Central memory CD8-positive, alpha-beta T cell (primary cell): ENCODE measurements at places on chromosomes 1 and 21.
A peak's percentile ranks its signal among the peaks of the same experiment; 100 is the strongest.

DNA sequence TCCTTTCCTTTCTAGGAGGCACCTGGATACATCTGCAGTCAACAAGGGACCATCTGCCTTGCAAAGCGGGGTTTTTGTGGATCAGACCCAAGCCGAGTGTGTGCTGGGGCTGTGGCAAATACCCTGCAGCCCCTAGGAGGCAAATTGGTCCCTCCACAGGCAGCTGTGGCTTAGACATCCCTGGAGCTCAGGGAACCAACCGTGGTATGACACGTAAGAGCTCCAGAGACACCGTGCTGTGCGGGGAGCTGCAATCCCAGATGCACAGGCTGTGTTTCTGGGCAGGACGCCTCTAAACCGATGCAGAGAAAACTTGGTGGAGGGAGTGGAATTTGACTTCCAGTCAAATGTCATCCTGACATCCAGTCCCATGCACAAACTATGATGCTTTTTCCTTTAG lies 141.5 kb downstream of the KAZN start:
- peaks cover 85% of the 10 kb centered on the region for H3K27me3 ChIP-seq
- no peaks in the 10 kb centered on the region for H3K4me1 ChIP-seq
- H3K36me3 ChIP-seq: no peaks in the 10 kb centered on the region
- no peak overlapping the region for H3K4me3 ChIP-seq

DNA sequence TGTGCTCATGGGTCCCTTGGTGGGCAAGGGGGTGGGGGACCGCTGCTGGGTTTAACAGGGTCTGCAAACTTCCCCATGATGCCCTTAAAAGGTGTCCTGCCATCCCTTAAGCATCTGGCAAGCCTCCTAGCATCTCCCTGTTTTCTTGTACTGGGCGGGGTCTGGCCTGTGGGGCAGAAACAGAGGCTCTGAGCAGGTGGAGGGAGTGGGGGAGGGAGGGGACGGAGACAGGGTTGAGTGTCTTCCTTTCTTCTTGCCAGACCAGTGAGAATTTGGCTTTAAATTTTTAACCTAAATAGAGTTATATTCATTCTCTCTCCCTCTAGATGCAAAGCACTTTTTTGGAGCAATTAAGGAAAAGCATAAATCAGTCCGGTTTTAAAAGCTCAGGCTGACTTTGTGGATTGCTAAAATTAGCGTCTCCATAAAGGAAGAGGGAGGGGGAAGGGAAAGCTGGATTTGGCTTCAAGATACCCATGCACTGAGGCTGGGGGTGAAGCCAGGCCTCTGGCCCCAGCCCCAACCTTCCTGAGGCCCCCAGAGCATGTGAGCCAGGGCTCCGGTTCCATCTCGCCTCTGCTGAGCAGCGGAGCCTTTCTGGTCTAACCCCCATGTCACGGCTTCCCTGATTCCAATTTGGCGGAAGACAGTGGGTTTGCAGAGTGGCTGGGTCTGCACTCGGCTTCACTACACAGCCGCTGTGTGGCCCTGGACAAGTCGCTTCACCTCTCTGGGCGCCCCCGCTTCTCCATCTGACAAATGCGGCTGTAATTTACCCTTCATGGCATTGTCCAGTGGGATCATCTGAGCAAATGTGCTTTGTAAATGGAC lies 25.3 kb downstream of the IGSF21 start:
- no peak for DNase-seq
- no peaks in the 10 kb centered on the region for H3K4me1 ChIP-seq
- peaks cover 26% of the 10 kb centered on the region for H3K27me3 ChIP-seq

- H3K4me1 ChIP-seq: no peaks in the 10 kb centered on the region
- no peak for DNase-seq
- peaks cover 31% of the 10 kb centered on the region for H3K27me3 ChIP-seq
- H3K36me3 ChIP-seq: peaks cover 1% of the 10 kb centered on the region
Observed at GRCh38 chr1:33438364-33439160, 7.7 kb upstream of the PHC2 start.

DNA sequence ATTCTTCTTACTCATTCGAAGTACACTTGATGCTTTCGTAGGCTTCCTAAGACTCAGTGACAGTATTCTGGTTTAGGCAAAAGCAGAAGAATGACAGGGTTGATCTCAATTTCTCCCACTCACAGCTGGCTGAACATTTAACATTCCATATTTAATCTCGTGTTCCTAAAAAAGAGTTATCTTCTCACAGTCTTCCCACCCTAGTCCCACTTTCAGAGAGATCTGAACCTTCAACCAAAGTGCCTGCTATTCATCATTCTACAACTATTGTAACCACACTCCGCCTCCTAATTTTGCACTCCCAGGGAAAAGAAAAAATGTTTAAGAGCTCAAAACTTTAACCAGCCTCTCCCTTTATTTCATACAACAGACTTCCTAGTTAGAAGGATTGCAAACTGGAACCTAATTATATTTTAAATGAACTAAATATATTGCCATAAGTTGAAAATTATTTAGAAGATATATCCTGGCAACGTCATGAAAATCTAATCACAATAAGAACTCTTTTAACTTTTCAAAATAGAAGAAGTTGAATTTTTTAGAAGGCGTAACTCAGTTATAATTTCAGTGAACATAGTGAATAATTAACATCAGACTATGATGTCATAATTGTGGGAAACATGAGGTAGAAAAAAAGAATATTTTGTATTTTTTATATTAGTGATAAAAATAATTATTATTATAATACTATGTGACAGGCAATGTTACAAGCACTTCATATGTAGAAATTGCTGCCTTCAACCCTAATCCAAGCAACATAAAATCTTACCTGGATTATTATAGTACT lies 540.9 kb upstream of the ADGRL2 start:
- no peak overlapping the region for H3K4me3 ChIP-seq
- no peak for DNase-seq
- no peaks in the 10 kb centered on the region for H3K4me1 ChIP-seq
- no peaks in the 10 kb centered on the region for H3K36me3 ChIP-seq
- H3K27me3 ChIP-seq: no peaks in the 10 kb centered on the region
- no peak overlapping the region for H3K27ac ChIP-seq

GRCh38 chr1:4664606-4665005 lies 10.2 kb downstream of the AJAP1 start:
- no peak overlapping the region for H3K27ac ChIP-seq
- no peaks in the 10 kb centered on the region for H3K36me3 ChIP-seq
- H3K4me1 ChIP-seq: no peaks in the 10 kb centered on the region
- peaks cover 48% of the 10 kb centered on the region for H3K27me3 ChIP-seq

DNA sequence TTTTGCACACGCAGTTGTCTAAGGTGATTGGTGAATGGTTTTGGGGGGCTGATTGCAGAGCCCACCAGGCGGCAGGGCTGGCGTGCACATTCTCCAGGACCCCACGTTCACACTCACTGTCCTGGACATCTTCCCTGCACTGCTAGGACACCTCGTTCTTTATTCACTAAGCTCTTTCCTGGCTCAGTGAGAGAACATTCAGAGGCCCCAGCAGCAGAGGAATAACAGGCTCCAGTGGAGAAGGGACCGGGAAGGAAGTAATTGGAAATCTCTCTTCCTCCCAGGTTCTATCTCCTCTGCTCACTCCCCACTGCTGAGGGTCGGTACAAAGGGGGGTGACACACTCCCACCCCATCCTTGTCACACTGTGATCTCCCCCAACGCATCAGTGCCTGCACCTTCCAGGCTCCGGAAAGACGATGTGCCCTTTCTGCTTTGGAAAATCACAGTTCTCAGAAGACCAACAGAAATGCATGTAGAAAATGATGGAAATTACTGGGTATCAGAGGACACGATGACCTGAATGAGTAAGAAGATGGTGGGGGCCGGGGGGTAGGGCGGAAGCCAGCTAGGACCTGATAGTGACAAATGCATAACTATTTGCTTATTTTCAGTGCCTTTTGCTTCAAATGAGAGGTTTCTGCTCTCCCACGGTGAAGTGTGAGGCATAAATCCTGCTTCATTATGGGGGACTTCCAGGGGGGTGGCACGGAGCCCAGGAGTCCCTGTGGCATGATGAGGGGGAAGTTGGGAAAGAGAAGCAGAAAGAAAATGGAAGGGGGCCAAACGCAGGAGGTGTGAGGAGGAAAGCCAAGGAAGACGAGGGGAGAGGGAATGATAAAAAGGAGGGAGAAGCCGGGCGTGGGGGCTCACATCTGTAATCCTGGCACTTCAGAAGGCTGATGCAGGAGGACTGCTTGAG lies 25.2 kb upstream of the KIF26B start:
- no peak for DNase-seq
- H3K4me1 ChIP-seq: no peaks in the 10 kb centered on the region
- H3K36me3 ChIP-seq: peaks cover 2% of the 10 kb centered on the region

DNA sequence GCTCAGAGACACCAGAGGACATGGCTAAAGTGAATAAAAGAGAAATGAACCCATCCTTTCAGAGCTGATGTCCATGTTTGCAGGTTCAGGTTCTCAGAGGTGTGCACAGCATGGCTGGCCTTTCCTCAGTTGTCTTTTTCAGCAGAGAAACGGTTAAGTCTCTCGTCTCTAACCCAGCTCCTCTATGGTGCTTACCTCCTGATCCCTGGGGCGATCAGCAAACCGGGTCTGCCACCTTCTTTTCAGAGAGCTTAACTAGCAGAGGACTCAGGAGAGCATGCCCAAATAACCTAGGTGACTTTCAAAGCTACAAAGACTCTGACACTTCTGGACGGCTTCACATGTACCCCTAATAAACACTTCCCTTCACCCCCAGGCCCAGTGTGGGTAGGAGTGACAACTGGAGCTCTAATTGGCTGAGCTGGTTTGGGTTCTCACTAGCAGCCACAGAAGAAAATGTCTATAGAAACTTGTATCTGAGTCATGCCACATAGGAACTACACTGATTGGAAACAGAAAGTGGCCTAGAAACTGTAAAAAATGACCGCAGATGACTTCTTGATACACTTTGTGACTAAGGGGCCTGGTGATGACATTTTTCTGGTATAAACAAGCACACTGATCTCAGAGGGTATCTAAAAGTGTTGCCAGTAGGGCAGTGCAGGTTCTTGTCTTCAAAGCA lies at the start of gene AIM2:
Gene AIM2 (minus strand): TSS at position 329 of the 682 bp plus-strand sequence. CDS start 3,267 bp downstream, outside the sequence.
- H3K27me3 ChIP-seq: no peaks in the 10 kb centered on the region
- peak within 1 kb of the TSS; percentile 68 for H3K4me3 ChIP-seq
- H3K36me3 ChIP-seq: peaks cover 8% of the 10 kb centered on the region
- H3K27ac ChIP-seq: peak within 1 kb of the TSS; percentile 95

GRCh38 chr1:222588135-222588534 lies 1.6 kb downstream of the TAF1A start:
- H3K27me3 ChIP-seq: no peaks in the 10 kb centered on the region
- peak overlapping the region; percentile 37 for H3K27ac ChIP-seq
- DNase-seq: no peak

DNA sequence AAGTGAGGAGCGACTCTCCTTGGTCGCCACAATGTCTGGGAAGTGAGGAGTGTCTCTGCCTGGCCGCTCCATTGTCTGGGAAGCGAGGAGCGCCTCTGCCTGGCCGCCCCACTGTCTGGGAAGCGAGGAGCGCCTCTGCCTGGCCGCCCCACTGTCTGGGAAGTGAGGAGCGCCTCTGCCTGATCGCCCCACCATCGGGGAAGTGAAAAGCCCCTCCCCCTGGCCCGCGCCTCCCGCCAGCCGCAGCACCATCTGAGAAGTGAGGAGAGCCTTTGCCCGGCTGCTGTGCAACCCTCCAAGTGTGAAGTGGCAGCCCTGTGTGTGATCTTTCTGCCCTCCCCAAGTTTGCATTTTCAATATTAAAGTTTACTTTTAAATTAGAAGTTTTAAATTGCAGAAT lies 95.0 kb upstream of the PPP2R5A start:
- DNase-seq: no peak
- H3K4me3 ChIP-seq: no peak overlapping the region
- H3K36me3 ChIP-seq: peaks cover 3% of the 10 kb centered on the region
- peaks cover 18% of the 10 kb centered on the region for H3K4me1 ChIP-seq
- no peak overlapping the region for H3K27ac ChIP-seq

- DNase-seq: no peak
- peaks cover 51% of the 10 kb centered on the region for H3K36me3 ChIP-seq
- H3K27me3 ChIP-seq: no peaks in the 10 kb centered on the region
- no peak overlapping the region for H3K4me3 ChIP-seq
- peak overlapping the region; percentile 77 for H3K27ac ChIP-seq
- peaks cover 13% of the 10 kb centered on the region for H3K4me1 ChIP-seq
Observed at GRCh38 chr1:224387302-224387912, 30.7 kb downstream of the CNIH4 start.

- H3K27ac ChIP-seq: no peak overlapping the region
- DNase-seq: no peak
- no peak overlapping the region for H3K4me3 ChIP-seq
- H3K4me1 ChIP-seq: no peaks in the 10 kb centered on the region
- H3K27me3 ChIP-seq: no peaks in the 10 kb centered on the region
Observed at GRCh38 chr1:234934611-234935033, 194.0 kb downstream of the TOMM20 start.

DNA sequence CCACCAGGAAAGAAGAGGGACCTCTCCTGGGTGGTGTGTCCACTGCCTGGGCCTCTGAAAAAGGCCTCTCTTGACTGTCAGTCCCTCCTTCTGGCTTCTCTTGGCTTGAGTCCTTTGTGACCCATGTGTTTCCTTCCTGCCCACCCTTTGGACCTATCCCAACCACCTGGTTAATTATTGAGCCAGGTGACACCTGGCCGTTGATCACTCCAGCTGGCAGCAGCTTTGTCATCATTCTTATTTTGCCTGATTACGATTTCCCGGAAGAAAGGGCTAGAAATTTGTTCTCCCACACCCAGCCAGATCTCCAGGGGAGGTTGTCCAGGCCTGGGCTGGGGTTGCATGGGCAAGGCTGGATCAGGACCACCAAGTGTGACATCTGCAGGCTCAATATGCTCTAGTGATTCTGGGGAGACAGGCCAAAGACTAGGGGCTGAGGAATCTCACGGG lies 24.8 kb downstream of the CSF1 start:
- peaks cover 10% of the 10 kb centered on the region for H3K27me3 ChIP-seq
- no peak for DNase-seq
- no peaks in the 10 kb centered on the region for H3K4me1 ChIP-seq
- H3K36me3 ChIP-seq: no peaks in the 10 kb centered on the region
- no peak overlapping the region for H3K4me3 ChIP-seq

DNA sequence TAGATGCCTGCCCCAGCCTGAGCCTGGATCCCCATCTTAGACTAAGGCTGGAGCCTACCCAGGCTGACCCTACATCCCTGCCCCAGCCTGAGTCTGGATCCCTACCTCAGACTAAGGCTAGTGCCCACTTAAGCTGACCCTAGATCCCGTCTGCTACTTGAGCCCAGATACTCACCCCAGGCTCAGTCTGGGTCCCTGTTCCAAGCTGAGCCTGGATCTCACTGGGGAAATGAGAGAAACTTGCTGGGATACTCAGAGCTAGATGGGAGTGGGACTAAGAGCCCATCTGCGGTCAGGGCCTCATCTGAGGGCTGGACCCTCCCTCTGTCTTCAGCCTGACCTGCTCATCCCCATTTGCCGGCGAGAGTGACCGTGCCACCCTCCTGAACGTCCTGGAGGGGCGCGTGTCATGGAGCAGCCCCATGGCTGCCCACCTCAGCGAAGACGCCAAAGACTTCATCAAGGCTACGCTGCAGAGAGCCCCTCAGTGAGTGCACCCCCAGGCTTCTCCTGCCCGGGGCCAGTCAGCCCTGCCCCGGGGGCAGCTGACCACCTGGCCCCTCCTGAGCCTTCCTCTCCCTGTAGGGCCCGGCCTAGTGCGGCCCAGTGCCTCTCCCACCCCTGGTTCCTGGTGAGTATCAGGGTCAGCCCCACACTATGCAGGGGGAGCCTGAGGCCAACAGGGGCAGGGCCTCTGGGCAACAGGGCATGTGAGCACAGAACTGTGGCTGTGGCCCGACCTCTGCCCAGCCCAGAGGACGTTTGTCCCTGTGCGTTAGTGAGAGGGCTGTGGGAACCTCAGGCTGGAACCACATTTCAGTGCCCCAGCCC lies 36.8 kb downstream of the TRIM11 start:
- H3K36me3 ChIP-seq: no peaks in the 10 kb centered on the region
- no peak for DNase-seq
- H3K4me1 ChIP-seq: no peaks in the 10 kb centered on the region
- no peak overlapping the region for H3K4me3 ChIP-seq
